SHP77 treated with DMSO at 0.1 percent for 48 hours (cell line): ENCODE measurements at places on chromosomes 13 and 19.

DNA sequence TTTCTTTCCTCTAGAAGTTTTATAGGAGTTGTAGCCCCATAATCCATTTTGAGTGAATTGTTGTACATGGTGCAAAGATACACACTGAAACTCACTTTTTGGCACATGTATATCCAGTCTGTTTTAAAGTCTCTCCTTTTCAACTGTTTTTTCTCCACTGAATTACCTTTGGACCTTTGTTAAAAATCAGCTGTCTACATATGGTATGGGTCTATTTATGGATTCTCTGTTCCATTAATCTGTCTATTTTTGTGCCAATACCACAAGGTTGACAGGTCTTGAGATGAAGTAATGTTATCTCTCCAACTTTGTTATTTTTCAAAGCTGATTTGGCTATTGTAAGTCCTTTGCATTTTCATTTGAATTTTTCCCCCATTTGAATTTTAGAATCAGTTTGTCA lies 4.7 kb downstream of the HNRNPA1L2 start:
- no peak for DNase-seq

- no peak for DNase-seq
These were observed 286.1 kb downstream of the SPRY2 start for GRCh38 chr13:80054806-80055205.

GRCh38 chr13:109412283-109412901 lies 374.0 kb downstream of the IRS2 start:
- DNase-seq = peak; percentile 88

DNA sequence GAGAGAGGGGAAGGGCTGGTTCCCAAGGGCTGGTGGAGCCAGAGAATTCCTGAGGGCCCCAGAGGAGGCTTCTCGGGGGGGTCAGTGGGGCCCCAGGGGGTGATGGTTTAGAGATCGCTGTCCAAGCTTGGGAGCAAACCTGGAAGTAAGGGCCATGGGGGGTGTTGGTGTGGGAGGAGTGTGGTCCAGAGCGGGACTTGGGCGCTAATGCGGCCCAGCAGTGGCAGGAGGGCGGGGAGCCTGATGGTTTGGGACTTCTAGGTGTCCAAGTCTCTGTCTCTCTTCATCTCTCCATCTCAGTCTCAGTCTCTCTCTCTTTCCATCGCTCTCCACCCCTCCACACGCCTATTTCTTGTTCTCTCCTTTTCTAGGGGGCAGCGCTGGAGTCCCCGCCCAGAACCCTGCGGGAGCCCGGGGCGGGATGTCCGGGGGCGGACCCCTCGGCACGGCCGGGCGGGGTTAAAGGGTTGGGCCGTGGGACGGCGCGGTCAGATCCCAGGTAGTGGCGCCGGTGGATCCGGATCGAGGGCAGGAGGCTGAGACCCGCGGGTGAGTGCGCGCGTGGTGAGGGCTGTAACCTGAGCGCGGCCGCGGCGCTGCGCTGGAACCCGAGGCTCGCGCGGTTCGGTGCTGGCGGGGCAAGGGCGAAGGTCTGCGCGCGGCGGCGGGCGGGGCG lies at the start of gene CYP4F22:
CYP4F22 (plus strand) TSS at position 491 of the 676 bp plus-strand sequence. CDS start 16,812 bp downstream, outside the sequence.
- no peak for DNase-seq

GRCh38 chr13:108220041-108220440 lies 1.8 kb downstream of the ABHD13 start:
- DNase-seq = no peak

DNA sequence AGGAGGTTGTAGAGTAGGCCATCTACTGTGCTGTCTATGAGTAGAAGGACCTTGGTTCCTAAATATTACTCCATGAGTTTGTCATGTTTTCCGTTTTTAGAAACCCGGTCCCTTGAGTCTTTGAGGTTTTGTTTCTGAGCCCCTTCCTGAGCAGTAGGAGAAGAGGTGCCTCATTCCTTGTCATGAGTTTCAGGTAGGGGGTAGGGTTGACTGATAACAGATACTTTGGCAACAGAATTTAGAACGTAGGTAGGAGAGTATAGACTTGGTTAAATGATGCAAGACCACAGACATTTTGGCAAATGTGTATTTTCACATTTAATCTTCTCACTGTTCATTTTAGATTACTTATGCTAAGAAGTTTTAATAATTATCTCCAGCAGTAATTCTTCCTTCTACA lies 24.6 kb downstream of the LMO7 start:
- no peak for DNase-seq

GRCh38 chr13:106575896-106576295 lies 8.0 kb upstream of the ARGLU1 start:
- DNase-seq = no peak

- no peak for DNase-seq
These were observed 53.2 kb downstream of the NWD1 start for GRCh38 chr19:16772841-16773240.

DNA sequence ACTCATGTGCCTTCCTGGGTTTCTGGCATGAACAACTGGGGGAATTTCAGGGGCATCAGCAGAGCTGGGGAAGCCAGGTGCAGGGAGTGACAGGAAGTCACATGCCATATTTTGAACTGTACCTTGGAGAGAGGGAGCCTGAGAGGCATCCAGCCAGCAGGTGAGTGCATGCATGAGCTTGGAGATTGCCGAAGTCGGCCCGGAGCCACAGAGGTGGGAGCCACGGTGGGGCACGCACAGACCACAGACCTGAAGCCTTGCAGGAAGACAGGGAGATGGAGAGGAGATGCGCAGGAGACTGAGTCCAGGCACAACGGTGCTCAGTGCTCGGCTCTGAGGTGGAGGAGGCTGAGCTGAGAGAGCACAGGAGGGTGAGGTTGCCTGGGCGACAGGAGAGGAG lies 55.1 kb downstream of the CDADC1 start:
- DNase-seq = no peak

GRCh38 chr13:99087954-99088491 lies 110.2 kb upstream of the DOCK9 start:
- peak; percentile 71 for DNase-seq

GRCh38 chr19:1942078-1942933 lies 1.3 kb downstream of the CSNK1G2 start:
- DNase-seq = peak; percentile 60

DNA sequence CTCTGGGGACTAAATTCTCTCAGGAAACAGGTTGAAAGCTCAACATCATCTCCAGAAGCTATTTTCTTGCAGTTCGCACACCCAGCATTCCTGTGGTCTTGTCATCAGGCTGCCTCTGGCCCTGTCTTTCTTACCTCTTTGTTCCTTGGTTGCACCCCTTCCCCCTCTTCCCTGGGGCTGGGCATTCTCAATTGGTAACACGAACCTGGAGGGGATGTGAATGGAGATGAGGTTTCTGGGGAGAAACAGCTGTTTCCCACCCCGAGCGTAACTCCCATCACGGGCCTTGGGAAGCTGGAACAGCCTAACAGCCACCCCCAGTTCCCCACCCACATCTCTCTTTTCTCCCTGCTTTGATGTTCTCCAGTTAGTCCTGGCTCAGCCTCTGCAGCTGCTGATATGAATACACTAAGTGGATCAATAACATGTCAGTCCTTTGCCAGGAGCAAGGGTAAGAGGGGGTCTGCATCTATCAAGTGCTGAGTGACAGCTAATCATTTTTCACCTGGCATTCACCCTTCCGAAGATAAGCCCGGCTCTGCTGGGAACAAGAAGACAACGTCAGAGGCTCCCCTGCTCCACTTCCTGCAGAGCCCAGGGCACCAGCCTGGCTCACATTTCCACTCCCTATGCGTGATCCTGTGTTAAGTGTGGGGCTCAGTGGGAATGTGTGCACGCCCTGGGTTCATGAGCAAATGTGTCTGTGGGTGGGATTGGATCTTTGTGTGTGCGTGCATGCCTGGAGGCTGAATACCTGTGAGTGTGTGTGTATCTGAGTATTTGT lies 74.0 kb upstream of the KCTD15 start:
- no peak for DNase-seq

GRCh38 chr19:14167576-14168138 lies 31.3 kb upstream of the ASF1B start:
- DNase-seq = no peak

DNA sequence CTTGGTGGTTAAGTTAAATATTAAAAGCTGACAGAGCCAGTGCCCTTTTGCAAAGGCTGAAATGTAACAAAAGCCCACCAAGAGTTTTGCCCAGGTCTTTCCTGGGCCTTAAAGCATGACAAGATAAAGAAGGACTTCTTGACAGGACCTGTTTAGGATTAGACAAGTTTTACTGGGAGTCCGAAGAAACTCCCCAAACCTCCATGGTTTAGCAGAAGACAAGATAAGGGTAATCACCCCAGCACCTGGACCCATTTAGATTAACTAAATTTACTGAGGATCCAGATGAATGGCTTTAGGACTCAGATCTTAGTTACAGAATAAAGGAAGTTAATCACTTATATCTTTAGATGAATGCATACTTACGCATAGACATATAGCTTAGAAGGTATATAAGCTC lies 14.8 kb upstream of the UFM1 start:
- no peak for DNase-seq

DNA sequence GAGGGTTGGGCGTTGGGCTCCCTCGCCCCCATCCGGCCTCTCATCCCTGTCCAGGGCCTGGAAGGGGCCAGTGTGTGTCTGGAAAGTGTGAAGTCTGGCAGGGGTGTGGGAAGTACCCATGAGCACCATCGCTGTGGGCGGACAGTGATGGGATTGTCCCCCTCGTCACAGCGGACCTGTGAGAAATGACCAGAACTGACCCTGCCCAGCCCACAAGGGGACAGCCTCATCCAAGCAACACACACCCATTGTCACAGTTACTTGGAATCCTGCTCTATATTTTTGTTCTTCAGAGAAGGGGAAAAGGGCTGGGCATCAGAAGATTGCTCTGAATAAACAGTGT lies 18.6 kb downstream of the MCF2L start:
- no peak for DNase-seq

- DNase-seq = peak; percentile 18
These were observed 1.1 kb upstream of the NR2F6 start for GRCh38 chr19:17246681-17247425.

GRCh38 chr19:45147835-45148676 lies 12.7 kb downstream of the NKPD1 start:
- no peak for DNase-seq

DNA sequence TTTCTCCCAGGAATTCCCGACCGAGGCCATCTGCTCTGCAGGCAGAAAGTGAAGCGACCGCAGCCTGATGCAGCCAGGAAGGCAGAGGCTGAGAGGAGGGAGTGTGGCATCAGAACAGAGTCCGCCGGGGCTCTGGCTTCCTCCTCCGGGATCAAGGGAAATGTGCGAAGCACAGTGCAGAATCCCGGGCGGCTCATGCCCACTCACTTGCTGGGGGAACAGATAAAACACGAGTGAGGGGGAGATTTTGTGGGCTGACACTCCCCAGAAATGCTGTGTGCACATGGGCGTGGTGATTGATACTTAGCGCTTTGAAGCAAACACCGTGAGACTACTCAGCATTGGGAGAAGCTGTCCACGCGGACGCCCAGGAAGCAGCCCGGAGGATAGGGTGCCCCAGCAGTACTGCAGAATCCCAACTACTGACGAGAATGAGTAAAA lies 75.3 kb upstream of the POMP start:
- no peak for DNase-seq

GRCh38 chr13:99135591-99135990 lies 65.1 kb upstream of the UBAC2 start:
- DNase-seq = no peak

DNA sequence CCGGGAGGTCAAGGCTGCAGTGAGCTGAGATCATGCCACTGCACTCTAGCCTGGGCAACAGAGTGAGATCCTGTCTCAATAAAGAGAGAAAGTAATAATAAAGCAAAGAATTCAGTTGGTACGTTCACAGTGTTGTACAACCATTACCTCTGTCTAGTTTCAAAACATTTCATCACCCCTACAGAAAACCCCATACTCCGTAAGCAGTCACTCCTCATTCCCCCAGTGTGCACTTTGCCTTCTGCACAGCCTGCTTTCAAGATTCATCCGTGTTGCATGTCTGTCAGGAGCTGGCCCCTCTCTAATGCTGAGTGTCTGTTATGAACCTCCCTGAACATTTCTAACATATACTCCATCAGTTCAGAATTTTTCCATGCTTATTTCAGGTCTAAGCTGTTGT lies 9.4 kb downstream of the POLD1 start:
- no peak for DNase-seq

DNA sequence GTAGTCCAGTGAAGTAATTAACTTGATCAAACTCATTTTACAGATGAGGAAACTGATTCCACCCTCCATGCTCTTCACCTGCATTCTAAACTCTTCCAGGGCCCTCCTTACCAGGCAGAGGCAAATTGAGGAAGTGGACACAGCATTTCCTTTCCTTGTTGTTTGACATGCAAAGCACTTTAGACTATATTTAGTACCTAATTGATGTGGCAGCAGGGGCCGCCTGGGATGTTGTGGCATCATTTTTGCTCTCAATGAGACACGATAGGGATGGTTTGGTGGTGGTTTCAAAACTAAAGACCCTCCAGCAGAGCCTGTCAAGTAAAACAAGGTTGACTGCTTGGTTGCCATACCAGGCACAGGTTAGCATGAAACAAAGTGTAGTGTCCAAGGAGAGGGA lies 7.9 kb downstream of the SIPA1L3 start:
- no peak for DNase-seq

GRCh38 chr13:30113551-30113950 lies 193.8 kb downstream of the KATNAL1 start:
- no peak for DNase-seq

- DNase-seq = peak; percentile 64
These were observed 108.3 kb upstream of the FRY start for GRCh38 chr13:31923134-31923763.

- no peak for DNase-seq
These were observed 8.6 kb downstream of the PPP5C start for GRCh38 chr19:46355234-46356148.

DNA sequence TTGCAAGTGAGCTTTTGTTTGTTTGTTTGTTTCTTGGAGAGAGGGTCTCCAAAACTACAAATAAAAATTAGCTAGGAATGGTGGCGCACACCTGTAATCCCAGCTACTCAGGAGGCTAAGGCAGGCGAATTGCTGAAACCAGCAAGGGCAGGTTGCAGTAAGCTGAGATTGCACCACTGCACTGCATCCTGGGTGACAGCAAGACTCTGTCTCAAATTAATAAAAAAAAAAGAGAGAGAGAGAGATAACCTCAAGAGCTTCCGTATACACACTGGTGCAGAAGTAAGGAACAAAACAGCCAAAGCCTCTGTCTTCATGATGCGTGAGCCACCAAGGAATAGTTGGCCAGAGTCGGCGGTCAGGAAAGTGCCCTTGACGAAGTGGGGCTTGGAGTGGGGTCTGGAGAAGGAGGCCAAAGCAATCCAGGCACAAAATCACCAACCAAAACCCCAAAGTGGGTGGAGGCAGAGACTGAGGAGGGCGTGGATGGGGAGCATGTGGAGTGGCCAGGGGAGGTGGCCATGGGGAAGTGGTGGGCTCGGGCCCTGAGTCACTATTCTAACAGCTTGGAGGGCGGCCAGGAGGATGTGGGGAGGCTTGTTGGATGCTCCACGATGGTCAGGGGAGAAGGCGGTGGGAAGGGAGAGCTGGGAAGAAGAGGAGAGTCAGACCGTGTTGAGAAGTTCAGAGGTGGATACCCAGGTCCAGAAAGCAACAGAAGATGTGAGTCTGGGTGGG lies 21.2 kb upstream of the TOMM40 start:
- DNase-seq = no peak

- no peak for DNase-seq
These were observed 1.8 kb downstream of the CEBPG start for GRCh38 chr19:33375156-33375836.
